NT2/D1 (cell line): ENCODE measurements at places on chromosomes 6 and 20.

GRCh38 chr20:59829054-59829785 is 104.2 kb downstream of the SYCP2 start:
- no peak for DNase-seq

DNA sequence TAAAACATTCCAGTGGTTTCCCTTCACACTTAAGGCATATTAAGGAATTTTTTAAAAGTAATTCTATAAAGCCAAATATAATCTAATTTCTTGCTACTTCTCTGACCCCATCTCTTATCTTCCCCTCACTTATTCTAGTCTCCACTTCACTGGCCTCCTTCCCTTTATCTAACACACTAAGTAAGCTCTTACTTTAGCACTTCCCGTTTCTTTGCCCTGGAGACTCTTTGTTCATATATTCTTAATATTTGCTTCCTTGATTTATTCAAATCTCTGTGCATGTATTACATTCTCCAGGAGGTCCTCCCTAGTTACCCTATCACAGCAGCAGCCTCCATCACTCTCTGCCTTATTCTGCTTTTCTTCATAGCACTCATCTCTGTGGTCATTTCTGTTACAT is 20.3 kb downstream of the GTPBP2 start:
- no peak for DNase-seq

DNA sequence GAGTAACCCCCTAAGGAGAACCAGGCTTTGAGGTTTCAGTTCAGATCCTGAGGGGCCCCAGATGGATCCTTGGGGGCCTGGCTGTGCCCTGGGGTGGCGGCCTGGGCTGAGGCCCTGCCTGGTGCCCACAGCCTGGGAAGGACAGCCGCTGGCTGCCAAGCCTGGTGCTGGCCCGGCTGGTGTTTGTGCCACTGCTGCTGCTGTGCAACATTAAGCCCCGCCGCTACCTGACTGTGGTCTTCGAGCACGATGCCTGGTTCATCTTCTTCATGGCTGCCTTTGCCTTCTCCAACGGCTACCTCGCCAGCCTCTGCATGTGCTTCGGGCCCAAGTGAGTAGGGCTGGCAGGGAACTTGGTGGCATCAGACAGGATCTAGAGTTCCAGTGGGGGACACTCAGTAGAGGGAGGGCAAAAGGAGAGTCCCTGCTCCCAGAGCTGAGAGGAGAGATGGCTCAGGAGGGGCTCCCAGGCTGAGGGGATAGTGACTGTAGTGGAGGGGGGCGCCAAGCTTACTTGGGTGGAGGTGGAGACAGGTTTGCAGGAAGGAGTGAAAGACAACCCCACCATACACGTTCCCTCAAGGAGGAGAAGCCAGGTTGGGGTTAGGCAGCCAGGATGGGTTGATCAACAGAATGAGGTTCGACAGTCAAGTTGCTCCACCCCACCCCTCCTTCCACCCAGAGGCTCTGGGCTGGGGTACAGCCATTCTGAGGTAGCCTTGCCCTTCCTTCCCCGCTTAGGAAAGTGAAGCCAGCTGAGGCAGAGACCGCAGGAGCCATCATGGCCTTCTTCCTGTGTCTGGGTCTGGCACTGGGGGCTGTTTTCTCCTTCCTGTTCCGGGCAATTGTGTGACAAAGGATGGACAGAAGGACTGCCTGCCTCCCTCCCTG is 9.5 kb downstream of the SLC29A1 start:
- DNase-seq: no peak

GRCh38 chr6:12148317-12148801 is 136.2 kb downstream of the HIVEP1 start:
- DNase-seq: no peak
